ENCODE measurements at places on chromosomes 13 and 19.

- no peak for DNase-seq
These were observed 548.6 kb upstream of the SLITRK5 start for GRCh38 chr13:87122551-87122950.

- DNase-seq, result no peak
These were observed 257.5 kb upstream of the STARD13 start for GRCh38 chr13:33543089-33543459.

DNA sequence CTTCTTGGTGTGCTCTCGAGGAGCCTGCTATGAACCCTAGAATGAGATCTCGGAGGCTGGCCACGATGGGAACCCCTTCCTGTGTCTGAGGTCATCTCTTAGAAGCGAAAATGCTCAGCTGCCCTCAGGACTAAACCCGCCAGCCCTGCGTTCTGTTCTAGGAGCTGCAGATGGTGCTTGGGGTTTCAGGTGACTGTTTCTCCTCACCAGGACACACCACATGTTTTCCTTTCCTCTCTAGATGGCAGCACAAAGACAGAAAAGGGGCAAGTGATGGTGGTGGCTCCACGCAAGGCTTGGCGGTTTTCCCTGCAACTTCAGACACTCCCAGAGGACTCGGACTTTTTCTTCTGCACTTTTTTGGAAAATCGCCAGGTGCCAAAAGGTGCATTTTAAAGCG, 60.1 kb downstream of the RNASEH2B start:
- no peak for DNase-seq

DNA sequence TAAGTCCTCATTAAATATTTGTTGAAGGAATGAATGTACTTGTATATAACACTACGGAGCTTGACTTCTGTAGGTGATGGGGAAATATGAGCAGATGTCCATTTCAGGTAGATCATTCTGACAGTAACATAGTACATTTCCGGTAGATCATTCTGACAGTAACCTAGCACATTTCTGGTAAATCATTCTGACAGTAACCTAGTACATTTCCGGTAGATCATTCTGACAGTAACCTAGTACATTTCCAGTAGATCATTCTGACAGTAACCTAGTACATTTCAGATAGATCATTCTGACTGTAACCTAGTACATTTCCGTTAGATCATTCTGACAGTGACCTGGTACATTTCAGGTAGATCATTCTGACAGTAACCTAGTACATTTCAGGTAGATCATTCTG, 2.5 kb downstream of the PHF11 start:
- no peak for DNase-seq

DNA sequence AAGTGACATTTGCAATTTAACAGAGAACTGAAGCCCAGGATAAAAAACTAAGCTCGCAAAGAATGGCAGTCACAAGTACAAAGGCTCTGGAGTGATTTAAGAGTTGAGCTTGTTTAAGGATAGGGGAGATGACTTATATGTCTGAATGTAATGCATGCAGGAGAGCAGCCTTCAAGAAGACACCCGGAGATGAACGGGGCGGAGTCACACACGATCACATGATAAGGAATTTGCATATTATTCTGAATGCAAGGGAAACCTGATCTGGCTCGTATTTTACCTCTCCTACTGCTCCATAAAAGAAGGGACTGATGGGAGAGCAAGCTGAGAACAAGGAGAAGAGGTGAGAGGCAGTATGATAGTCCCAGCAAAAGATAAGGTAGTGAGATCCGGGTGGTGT, 12.9 kb downstream of the TBC1D4 start:
- DNase-seq, result peak; percentile 59

GRCh38 chr13:42990291-42991232, 1.5 kb downstream of the EPSTI1 start:
- DNase-seq, result peak; percentile 29

DNA sequence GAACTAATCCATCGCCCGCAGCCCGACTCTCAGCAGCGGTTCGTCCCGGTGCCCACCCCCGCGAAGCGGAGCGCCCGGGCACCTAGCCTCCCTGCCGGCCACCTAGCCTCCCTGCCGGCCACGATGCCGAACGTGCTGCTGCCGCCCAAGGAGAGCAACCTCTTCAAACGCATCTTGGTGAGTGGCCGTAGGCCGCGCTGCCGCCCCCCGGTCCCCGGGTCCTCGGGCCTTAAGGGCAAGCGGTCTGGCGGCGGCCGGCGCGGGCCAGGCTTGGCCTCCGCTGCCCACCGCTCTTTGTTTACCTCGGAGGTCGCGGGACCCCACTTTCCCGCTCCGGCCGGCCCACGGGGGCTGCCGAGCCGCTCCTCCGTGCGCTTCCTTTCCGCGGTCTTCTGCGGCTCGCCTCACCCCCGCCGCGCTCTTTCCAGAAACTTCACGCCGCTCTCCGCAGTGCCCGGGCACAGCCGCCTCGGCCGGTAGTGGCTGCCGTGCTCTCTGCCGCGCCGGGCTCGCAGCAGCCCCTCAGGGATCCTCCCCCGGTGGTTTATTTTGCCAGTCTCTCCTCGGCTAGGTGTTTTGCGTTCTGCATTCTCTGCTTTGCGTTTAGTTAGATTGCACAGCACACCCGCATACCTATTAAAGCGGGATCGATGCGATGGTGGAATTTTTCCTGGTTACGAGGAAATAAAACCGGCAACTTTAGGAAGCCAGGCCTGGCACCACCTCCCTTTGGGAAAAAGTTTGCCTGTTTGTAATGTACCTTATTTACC, 524 bp downstream of the NAA16 start:
- DNase-seq, result peak; percentile 66

GRCh38 chr19:5040544-5041167, 71.7 kb downstream of the KDM4B start:
- DNase-seq, result no peak

- no peak for DNase-seq
These were observed 14.4 kb downstream of the HAUS8 start for GRCh38 chr19:17060802-17061201.

- no peak for DNase-seq
These were observed 483.7 kb downstream of the TSHZ3 start for GRCh38 chr19:30865511-30865910.

GRCh38 chr19:57850553-57851017, 926 bp downstream of the ZNF587 start:
- DNase-seq, result peak; percentile 83

DNA sequence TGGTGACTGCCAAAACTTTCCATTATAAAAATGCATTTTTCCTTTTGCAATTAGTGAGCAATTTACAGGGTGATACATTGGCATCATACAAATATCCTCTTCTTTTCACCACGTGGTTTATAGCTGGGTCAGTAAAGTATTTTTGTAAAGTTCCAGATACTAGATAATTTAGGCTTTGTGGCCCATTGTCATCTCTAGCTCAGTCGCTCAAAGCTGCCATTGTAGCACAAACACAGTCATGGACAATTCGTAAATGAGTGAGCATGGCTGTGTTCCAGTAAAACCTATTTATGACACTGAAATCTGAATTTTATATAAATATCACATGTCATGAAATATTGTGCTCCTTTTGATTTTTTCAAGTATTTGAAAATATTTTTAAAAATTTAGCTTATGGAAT, 162.9 kb downstream of the USP12 start:
- no peak for DNase-seq

DNA sequence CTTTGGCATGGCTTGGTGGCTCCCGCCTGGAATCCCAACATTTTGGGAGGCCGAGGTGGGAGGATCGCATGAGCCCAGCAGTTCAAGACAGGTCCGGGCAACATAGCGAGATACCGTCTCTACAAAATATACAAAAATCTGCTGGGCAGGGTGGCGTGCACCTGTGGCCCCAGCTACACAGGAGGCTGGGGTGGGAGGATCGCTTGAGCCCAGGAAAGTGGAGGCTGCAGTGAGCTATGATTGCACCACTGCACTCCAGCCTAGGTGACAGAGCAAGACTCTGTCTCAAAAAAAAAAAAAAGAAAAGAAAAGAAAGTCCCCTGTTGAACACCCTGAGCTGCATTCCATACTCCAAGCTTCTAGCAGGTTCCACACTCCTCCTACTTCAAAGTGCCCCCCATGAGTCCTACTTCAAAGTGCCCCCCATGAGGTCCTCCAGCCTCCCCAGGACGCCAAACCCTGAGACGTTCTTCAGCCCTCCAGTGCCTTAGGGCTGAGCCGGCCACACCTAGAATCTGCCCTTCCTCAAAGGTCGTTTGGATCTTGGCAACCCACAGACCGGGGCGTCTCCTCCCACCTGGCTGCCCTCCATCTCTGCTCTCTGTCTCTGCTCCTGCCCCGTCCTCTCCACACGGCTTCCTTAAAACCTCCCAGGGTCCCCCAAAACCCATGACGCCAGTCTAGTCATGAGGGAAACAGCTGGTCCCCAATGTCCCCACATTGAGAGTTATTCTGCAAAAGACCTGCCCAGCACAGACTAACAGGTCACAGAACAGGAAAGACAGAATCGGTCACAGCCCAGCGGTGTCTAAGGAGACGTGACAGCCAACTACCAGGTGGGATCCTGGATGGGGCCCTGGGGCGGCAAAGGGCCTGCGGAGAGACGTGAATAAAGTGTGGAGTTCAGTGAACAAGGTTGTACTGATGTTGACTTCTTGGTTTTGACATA, 4.8 kb downstream of the TJP3 start:
- DNase-seq, result no peak

GRCh38 chr13:32042551-32042950, 11.0 kb downstream of the FRY start:
- peak; percentile 63 for DNase-seq

GRCh38 chr13:66714795-66715194, 515.3 kb downstream of the PCDH9 start:
- DNase-seq, result peak; percentile 10

- no peak for DNase-seq
These were observed 121.8 kb upstream of the VSTM2B start for GRCh38 chr19:29404015-29404414.

- DNase-seq, result no peak
These were observed 22.2 kb downstream of the DCLK1 start for GRCh38 chr13:36108954-36109353.

DNA sequence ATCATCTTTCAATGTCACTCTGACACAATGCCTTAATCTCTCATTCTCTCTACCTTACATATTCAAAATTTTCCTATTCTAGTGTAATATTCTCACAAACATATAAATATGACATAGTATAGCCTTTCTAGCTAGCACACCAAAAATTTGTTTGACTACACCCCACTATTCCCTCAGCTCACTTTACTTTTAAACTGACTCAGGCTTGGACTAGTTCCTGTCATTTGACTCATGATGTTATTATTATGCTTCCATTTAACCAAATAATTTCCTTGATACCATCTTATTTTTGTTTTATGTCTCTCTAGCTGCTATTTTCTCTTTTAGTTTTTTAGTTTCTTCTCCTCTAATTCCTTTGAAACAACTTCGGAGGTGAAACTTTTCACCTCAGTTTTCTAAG, 1745.6 kb upstream of the PCDH20 start:
- DNase-seq, result no peak

DNA sequence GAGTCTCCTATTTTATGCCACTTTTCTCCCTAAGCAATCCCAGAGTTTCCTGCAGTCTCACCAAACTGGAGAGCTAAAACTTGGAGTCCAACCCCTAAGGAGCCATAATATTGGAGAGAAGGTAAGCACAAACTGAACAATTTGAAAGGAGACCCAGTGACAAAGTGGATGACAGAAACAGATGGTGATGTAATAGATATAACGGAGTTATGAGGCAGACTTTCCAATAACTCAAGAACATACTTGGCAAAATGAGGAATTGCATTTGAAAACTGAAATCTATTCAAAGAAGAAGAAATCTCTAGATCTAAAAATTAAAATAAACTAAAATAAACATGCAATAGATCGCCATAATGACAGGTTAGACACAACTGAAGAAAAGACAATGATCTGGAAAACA, 200.9 kb upstream of the MIR17HG start:
- DNase-seq, result no peak

GRCh38 chr13:37598597-37598996, at the start of gene POSTN:
Gene POSTN (minus strand): TSS chr13:37598768. CDS start chr13:37598726, 42 bp downstream.
- no peak for DNase-seq

GRCh38 chr19:39356073-39356472, 13.9 kb downstream of the SAMD4B start:
- no peak for DNase-seq

- peak; percentile 60 for DNase-seq
These were observed 710 bp upstream of the BTBD2 start for GRCh38 chr19:2016041-2016807.

DNA sequence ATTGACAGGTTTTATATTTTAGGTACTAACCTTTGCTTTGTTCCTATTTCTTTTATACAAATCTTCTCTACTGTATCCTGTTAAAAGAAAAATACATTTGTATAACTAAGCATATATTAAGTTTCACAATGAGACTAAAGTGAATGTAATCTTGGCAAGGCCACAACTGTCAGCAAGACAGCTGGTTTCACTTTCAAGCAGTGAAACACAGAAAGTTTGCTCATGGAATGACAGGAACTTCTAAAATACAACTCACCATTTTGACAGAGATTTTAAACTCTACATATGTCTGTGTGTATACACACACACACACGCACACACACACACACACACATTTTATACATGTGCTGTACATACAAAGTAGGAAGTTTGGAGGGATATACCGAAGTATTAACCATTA, 53.3 kb downstream of the PARP4 start:
- DNase-seq, result peak; percentile 57

- no peak for DNase-seq
These were observed 192.8 kb upstream of the IRS2 start for GRCh38 chr13:109979228-109979627.

DNA sequence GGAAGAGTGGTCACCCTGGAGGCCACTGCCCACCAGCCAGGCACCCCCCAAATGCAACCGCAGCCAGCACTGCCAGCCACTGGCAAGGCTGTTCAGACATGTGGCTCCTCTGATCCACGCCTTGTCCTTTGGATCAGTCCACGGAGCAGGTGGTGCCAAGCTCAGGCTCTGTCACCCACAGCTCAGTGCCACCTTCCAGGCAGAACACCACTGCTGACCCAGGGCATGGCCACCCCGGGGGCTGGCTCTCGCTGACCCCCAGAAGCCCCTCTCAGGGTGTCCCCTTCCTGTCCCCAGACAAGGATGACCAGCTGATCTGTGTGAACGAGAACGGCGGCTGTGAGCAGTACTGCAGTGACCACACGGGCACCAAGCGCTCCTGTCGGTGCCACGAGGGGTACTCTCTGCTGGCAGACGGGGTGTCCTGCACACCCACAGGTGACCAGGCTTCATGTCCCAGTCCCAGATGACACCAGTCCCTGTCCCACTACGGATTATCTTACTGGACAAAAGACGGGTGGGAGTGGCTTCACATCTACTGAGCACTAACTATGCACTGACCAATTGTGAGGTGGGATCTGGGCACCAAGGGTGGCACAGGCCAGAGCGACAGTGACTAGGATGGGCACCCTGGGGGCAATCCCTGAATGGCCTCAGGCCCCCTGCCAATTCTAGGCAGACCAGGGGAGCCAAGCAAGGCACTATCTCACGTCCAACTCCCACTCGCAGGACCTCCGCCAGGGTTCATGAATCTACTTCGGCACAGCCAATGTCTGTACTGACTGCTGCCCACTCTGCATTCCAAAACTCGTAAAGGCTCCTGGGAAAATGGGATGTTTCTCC, 7.0 kb upstream of the F10 start:
- DNase-seq, result no peak

Data from OCI-M1 (cell line).